ENCODE measurements at places on chromosomes 7 and 10.

DNA sequence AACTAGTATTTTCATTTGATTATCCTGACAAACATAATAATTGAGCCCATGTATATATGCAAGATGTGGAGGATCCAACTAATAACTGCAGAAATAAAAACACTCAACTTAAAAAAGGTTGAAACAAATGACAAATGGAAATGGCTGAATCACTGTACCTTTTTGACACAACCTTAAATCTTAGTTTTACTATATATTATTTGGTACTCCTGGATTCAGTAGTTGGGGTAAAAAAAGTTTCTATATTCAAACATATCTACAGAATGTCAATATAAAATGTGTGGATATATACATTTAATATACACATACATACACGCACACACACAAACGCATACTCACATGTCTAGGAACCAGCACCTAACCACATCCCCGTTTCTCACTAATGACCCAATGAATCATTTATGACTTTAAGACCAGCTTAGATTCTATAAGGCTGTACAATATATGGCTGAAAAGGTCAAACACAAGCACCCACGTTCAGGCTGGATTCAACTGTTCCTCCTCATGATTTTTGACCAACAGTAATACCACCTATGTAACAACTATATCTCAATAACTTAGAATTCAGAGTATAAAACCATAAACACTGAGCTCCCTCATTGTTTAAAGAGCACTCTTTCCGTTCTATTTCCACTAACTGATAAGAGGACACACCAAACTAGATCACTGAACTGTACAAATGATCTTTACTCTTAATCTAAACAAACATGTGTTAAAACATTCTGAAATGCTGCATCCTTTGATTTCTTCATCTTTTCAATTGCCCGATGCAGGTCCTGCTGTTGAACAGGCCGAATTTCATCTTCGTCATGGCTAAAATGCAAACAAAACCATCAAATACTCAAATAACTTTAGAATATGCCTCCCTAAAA is 63.8 kb downstream of the ATAD1 start:
- no peak for DNase-seq

GRCh38 chr10:21398563-21399231 is 126.8 kb downstream of the SKIDA1 start:
- DNase-seq: no peak

GRCh38 chr7:5094641-5095040 is 49.0 kb downstream of the RBAK start:
- no peak for DNase-seq

GRCh38 chr7:18577096-18577771 is 81.7 kb downstream of the HDAC9 start:
- no peak for DNase-seq
